CD4-positive, alpha-beta T cell treated with Interleukin-6 for 4 hours (primary cell): ENCODE measurements at places on chromosomes 3 and 15.

GRCh38 chr15:34358367-34358766 is 8.6 kb downstream of the LPCAT4 start:
- DNase-seq = no peak

- no peak for DNase-seq
These were observed 1028.3 kb upstream of the NR2F2 start for GRCh38 chr15:95302206-95302605.

DNA sequence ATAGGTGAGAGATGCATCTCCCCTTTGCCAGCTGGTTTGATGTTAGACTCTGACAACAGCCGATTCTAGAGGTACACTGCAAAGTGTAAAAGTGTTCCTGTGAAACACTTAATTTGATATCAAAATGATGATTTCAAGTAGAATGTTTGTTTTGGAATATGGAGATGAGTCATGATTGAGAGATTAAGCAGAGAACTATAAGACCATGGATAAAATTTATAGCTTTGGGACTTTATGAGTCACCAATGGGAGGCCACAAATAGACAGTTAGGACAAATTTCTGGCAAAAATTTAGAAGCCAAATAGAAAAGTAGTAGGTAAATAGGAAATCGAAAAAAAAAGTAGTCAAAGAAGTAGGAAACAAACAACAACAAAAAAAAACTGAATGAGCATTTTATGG is 672.5 kb downstream of the NSUN3 start:
- no peak for DNase-seq

DNA sequence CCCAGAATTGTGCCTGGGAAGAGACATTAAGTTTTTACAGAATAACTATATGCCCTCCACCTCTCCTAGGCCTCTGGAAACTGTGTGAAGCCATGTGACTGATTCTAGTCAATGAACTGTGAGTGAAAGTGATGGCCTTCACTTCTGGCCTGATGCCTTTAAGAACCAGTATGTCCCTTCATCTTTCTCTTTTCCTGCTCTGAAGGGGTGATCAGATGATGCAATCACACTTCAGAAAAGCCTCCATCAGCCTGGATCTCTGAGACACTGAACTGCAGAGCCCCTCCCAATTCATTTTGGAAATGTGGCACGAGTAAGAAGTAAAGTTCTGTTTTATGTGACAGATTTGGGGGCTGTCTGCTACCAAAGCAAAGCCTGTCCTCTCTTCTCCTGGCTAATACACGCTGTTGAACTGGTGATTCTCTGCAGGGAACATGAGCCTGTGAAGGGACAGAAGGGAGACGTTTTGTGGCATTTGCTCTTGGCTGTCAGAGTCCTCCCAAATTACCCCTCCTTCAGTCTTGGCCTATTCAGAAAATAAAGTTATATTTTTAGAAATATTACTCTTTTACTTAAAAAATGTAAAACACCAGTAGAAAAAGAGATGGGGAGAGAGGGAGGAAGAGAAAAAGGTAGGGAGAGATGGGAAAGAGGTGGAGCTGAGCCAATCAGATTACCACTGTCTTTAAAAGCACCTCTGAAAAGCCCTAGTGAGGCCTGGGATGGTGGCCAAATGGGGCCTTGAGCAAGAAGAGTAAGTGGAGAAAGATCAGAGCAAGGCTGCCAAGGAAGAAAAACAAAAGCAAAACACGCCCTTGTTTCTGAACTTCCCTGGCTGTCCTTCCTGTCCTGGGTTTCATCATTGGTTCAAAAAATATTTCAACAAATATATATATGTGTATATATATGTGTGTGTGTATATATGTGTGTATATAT is 40.9 kb upstream of the RYK start:
- DNase-seq = no peak

GRCh38 chr3:100864471-100865250 is 128.6 kb downstream of the ABI3BP start:
- DNase-seq = no peak

DNA sequence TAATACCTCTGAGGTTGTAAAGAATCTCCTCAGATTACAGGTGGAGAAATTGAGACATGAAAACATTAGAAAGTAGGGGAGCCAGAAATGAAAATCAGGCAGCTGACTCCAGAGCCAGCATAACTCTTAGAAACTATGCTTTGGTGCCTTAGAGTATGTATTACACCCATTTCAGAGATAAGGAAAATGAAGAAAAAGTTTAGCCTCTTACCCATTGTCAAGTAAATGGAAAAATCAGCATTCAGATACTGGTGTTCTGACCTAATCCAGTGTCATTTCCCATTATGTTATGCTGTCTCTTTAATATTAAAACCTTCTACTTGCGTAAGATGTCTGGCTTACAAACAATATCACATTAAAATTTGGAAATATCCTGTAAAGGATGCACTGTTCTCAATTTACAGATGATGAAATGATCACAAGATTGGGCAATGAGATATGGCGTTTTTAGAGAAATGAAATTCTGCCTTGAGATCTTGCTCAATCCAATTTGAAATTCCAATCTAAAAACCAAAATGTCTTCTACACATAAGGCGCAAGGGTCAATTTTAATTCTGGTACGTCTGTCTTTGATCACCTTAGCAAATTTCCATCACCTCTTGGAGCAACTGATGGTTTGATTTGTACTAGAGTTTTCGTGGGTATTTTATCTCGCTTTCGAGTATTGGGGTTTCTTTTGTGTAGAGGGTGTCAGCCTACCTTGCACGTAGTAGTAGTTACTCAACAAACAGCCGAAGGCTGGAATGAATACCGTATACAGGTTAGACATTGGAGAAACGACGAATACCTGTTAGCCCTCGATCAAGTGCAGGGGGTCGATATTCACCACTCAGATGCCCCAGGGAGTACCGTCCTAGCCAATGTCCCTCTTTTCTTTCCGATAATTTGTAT is 902 bp upstream of the ZCWPW2 start:
- DNase-seq = no peak
